ENCODE measurements at places on chromosomes 2 and 18.

GRCh38 chr2:36587101-36587500 lies 10.9 kb downstream of the FEZ2 start:
- DNase-seq, result no peak

DNA sequence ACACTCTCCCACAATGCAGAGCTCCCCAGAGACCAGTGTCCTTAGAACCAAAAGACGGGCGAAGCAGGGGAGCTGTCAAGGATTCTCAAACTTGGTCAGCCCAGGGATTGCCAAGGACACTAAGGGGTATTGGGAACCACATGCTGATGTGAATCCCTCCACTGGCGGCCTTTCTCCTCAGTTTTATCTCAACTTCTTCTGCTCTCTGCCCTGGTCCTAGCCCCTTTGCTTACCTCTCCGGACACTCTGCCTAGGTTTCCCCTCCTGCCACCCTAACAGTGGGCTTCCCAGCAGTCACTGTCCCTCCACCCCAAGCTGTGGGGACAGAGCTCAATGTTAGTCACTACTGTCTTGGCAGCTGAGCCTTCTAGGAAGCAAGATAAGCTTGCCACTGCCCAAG lies 61.1 kb downstream of the POLR1A start:
- no peak for DNase-seq

DNA sequence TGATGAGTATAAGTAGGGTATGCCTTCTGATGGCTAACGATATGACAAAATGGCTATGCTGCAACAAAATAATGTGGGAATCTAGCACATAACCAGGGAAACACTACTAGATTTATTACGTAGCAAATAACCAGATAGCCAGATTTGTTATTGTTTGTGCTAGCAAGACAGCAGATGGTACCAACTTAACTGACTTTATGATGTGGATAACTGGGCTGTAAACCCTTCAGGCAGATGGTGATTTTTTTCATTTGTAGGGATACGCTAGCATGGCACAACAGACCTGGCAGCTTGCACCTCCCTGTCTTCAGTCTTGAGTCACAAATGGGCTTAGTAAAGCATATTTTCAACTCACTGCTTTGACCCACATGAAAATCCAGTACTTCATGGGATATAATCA lies 48.7 kb downstream of the PRELID3A start:
- no peak for DNase-seq

- DNase-seq, result no peak
Observed at GRCh38 chr2:206993964-206994363, 54.6 kb downstream of the CPO start.

- no peak for DNase-seq
Observed at GRCh38 chr2:14619441-14619840, 13.1 kb upstream of the LRATD1 start.

- peak; percentile 25 for DNase-seq
Observed at GRCh38 chr18:32803568-32803967, 30.7 kb upstream of the KLHL14 start.

DNA sequence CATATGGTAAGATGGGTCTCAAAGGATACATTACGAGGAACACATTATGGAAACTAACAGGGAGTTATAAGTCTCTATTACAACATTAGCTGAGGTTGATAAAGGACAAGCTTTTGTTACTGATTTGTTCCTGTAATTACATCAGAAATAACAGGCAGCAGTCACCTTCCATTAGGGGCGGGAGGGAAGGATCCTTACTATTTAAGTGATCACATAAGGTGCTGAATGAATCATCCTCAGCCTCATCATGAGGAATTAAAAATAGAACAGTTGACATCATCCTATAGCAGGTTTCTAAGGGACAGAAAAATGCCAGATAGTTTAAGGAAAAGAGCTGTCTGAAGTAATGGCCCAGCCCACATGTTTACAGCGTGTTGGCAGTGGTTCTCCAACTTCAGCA lies 86.9 kb upstream of the MGAT5 start:
- DNase-seq, result no peak

DNA sequence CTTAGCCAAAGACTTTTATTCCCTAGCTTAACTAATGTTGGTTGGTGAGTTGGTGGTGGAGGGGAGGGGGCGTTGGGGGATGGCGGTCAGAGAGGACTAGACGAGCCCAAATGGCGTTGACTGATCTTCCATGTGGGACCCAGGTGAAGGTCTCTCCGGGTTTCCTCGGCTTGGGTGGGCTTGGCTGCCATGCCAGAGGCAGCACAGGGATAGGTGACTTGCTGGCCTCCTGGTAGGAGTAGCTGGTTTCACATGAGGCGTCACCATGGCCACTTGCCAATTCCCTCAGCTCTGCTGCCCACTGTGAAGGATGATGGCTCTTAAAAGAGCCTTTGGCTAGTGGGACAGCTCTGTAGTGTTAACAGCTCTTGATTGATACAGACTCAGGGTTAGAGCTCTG lies 1337.0 kb upstream of the FAM98A start:
- no peak for DNase-seq

- no peak for DNase-seq
Observed at GRCh38 chr2:37561615-37562569, 109.5 kb downstream of the CDC42EP3 start.

DNA sequence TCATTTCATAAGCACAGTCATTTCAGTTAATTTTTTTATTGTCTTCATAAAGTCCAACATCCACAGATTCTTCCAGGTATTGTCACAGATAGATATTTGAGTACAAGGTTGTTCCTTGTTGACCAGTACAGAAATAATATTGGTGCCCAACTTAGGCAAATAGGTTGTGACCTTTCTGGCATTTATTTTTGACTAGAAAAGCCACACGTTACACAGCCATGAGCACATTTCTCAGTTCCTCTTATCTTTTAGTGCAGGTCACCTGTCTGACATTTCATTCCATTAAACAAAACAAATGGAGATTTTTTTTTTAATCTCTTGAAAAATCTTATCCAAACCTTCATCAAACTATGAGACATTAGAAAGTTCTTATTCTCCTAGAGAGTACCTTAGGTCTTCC lies 428.8 kb downstream of the ZNF521 start:
- DNase-seq, result no peak

- no peak for DNase-seq
Observed at GRCh38 chr2:19435815-19436214, 77.4 kb upstream of the OSR1 start.

- no peak for DNase-seq
Observed at GRCh38 chr2:19127616-19128015, 230.8 kb downstream of the OSR1 start.

Measured in progenitor cell of endocrine pancreas (in vitro differentiated cells).